ENCODE measurements at places on chromosomes 2 and 18.

DNA sequence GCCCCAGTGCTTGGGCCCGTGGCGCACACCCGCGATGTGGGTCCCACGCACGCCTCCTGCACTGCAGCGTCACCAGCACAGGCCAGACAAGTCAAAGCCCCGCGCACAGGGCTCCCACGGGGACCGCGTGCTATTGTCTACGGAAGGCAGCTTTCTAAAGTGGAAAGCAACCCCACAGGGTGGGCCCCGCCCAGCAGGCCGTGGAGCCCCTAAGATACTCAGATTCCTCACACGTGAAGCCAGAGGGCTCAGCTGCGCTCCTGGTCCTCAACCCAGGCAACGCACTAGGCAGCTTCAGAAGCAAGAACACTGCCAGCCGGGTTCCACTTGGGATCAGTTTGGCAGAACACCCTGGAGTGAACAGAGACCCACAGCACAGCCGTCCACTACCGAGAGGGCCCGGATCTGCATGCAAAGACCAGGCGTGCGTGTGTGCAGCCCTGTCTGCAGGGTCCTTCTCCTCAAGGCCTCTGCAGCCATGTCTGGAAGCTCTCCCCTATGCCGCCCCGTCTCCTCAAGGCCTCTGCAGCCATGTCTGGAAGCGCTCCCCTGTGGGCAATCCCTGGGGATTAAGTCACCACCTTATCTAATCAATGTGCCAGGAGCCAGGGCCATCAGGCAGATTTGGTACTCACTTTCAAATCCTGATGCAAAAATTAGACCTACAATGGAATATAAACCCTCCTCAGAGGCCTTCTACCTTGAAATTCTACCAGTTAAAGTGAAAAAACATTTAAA lies 231.3 kb downstream of the HDAC4 start:
- DNase-seq, result no peak

DNA sequence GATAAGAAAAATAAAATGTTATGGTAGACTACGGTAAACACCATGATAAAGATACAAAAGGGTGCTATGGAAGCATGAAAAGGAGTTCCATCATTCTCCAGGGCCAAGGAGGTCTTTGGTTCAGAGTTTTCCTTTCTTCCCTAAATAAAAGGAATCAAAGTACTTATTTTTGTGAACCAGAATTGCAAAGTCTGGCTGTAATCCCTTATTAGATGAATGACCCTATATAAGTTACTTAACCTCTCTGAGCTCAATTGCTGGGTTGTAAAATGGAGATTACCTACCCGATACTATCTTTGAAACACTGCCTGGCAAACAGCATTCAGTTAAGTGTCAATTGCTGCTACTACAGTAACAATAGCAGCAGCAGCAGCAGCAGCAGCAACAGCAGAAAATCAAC lies 90.0 kb downstream of the C2orf74 start:
- DNase-seq, result no peak

- DNase-seq, result no peak
Observed at GRCh38 chr2:239002954-239003623, 155.2 kb downstream of the TWIST2 start.

DNA sequence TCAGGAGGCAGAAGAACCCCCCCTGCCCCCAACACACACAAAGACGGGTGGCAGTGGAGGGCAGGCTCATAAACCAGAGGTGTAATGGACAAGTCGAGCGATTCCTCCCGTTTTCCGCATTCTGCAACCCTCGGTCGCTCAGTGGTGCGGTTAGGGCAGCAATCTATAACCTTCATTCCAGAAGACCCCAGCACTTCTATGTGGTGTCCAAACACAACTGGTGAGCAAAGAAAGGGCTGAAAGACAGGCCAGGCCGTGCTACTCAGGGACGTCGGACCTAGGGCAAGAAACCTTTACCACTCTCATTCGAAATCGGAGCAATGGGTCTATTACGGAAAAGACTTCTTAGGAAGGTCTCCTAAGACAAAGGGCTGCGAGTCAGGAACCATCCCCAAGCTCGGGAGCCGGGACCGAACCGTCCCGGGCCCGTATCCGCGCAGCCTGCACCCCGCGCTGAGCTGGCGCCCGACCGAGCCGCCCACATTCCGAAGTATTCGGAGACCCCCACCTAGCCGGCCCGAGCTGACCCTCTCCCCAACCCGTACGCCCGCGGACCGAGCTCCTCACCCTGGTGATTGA lies 568 bp downstream of the ARL5A start:
- no peak for DNase-seq

GRCh38 chr2:132542953-132543569 lies 126.5 kb downstream of the GPR39 start:
- peak; percentile 8 for DNase-seq

GRCh38 chr2:121471532-121472469 lies 58.9 kb upstream of the RNU4ATAC start:
- no peak for DNase-seq

GRCh38 chr2:109516445-109517117 lies 97.2 kb downstream of the SEPTIN10 start:
- DNase-seq, result no peak

GRCh38 chr2:79191816-79192215 lies 32.3 kb upstream of the REG3A start:
- DNase-seq, result no peak

- no peak for DNase-seq
Observed at GRCh38 chr2:237631007-237631785, 3.8 kb downstream of the LRRFIP1 start.

GRCh38 chr2:19868224-19868623 lies 33.6 kb downstream of the TTC32 start:
- DNase-seq, result no peak

GRCh38 chr18:295756-296490 lies 28.1 kb upstream of the THOC1 start:
- no peak for DNase-seq

DNA sequence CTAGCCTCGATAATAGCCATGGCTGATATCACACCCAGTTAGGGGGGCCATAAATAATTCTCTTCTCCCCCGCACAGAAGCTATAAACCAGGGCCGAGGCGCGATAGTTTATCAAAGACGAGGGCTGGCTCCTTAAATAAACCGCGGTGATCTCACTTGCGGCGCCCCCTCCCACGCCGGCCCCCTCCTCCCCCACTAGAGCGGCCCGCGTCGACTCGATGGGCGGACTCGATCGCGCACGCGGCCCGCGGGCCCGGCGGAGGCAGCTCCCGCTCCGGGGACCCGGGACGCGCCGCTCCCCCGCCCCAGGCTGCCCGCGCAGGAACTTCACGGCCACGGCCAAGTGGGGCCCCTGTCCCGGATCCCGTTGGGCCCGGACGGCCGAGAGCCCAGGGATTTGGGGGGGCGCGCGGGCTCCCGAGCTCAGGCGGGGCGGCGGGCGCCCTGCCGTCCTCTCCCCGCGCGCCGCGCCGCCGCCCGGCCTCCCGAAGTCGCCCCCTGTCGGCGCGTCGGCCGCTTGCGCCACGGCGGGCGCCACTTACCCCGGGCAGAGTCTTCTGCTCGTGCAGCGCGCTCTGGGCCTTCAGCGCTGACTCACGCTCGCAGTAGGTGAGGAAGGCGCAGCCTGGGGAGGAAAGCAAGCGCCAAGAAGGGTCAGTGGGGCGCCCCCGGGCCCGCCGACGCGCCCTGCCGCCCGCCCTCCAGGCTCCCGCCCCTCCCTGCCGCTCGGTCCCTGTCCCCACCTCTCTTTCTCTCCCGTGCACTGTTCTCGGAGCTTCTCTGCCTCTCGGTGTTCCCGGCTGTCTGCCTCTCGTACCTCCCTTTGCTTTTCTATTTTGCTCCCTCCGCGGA lies 80.4 kb downstream of the CELF4 start:
- peak; percentile 10 for DNase-seq

DNA sequence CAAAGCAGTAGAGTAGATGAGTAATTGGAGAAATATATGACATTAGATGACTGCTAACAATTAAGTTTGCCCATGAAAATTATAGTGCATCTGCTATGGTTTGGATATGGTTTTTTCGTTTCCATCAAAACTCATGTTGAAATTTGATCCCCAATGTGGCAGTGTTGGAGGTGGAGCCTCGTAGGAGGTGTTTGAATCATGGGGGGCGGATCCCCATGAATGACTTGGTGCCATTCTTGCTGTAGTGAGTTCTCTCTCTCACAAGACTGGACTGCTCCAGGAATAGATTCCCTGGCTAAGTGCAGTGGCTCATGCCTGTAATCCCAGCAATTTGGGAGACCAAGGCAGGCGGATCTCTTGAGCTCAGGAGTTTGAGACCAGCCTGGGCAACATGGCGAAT lies 9.7 kb upstream of the CUL3 start:
- no peak for DNase-seq

GRCh38 chr2:152594022-152594766 lies 123.1 kb downstream of the PRPF40A start:
- no peak for DNase-seq

DNA sequence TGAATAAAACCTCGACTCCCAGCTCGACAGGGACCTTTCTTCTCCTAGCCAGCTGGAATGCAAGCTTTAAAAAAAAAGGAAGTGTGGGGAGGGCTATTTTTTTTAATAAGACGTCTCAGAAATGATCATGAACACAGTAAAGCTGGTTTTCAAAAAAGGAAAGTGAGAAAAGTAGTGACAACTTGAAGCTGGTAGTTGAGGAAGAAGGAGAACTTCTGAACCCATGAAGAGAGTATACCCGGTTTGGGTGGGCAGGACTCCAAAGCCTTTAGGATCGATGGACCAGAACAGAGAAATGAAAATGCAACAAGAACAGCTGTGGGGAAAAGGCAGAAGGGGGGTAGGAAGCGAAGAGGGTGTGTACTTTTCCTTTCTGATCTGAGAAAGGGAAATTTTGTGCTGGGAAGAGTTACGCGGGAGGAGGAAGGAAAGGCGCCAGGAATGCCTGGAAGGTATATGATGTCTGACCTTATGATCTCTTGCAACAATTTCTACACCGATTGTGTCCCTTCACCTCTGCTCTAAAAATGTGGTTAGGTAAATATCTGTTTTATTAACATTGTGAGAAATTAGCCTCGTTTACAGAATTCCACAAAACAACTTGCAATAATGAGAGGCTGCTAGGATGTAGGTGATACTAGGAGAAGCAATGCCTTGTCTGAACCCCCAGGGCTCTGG lies 22.6 kb upstream of the CYP1B1 start:
- DNase-seq, result no peak

- no peak for DNase-seq
Observed at GRCh38 chr2:126637386-126637785, 18.6 kb upstream of the GYPC start.
